ENCODE measurements at places on chromosomes 6 and 20.

GRCh38 chr6:160035241-160035640, 66.4 kb downstream of the IGF2R start:
- DNase-seq, result no peak

DNA sequence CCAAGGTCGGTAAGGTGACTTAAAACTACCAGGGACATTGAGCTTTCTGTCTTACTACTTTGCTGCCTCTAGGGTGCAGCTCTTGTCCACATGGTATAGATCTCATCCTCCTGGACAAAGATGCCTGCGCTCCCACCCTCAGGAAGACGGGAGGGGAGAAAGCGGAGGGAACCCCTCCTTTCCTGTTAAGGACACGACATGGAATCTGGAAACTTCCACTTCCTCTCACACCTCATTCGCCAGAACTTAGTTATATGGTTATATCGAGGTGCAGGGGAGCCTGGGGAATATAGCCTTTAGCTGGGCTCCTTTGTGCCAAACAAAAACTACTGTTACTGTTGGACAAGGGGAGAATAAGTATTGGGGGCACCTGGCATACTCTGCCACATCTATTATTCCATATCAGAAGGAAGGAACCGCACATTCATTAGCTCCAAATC, 224.3 kb upstream of the TSHZ2 start:
- no peak for DNase-seq

DNA sequence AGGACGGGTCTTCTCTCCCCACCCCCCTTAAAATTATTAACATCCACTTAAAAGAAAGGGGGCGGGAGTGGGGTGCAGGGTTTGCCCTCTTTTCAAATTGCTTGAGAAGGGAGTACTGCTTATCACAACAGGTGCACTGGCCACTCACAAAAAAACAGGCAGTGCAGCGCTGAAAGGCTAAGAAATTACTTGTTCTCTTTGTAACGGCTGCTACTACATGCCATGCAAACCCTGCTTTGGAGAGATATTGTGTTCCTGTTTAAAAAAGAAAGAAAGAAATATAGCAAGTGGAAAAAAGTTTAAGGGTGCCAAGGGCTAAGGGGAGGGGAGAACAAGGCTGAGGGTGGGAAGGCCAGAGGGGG, 312.7 kb upstream of the JARID2 start:
- no peak for DNase-seq

GRCh38 chr6:161035182-161035980, 43.8 kb downstream of the MAP3K4 start:
- DNase-seq, result no peak

DNA sequence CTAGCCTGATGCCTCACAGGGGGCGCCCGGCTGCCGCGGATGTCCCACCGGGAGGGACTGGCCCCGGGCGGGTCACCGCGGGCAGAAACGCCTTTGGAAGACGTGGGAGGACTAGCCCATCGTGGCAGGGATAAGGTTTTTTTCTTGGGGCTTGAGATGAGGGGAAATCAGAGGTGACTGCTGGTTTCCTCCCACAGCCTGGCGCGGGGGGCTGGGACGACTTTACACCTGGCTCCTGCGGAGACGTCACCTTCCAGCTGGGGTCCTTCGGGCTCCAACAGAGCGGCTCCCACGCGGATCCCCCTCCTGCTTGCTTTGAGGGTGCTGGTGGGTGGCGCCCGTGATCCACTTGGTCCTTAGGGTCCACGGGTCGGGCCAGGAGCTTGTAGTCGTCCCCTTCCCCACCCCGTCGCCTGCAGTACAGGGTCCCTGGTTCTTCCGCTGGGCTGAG, 11.4 kb downstream of the ULBP3 start:
- no peak for DNase-seq

DNA sequence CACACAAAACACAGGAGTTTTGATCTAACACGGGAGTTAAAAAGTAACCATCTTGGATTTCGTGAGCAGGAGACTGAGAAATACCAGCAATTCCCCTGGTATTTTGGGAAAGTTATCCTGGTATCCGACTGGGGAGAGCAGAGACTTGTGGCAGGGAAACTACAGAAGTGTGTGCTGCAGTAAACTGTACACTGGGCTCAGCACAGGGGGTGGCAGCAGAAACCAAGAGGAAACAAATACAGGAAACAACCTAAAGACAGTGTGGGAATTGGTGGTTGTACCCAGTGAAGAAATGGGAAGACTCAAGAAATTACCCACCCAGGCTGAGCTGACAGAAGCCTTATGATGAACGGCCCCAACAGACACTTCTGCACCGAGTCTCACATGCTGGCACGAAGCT, 109.8 kb downstream of the CHD6 start:
- DNase-seq, result peak; percentile 55

DNA sequence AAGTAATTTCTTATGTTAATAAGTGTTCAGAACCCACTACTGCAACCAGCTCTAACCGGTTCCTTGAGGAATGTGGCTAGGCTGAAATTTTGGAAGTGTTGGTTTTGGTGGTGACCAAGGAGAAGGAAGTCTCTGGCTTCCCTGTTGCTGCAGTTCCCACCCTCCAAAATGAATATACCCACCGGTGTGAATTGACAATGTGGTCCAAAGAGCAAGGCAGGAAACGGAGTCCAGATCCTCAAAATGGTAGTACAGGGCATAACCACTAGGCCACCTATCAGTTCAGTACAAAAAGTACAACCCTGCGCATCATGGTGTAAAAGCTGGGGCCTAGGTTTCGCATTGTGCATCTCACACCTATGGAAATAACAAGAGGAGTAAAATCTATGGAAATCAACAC, 2.8 kb downstream of the ADNP start:
- no peak for DNase-seq

- peak; percentile 34 for DNase-seq
Observed at GRCh38 chr20:33947709-33948295, 45.9 kb upstream of the RALY start.

DNA sequence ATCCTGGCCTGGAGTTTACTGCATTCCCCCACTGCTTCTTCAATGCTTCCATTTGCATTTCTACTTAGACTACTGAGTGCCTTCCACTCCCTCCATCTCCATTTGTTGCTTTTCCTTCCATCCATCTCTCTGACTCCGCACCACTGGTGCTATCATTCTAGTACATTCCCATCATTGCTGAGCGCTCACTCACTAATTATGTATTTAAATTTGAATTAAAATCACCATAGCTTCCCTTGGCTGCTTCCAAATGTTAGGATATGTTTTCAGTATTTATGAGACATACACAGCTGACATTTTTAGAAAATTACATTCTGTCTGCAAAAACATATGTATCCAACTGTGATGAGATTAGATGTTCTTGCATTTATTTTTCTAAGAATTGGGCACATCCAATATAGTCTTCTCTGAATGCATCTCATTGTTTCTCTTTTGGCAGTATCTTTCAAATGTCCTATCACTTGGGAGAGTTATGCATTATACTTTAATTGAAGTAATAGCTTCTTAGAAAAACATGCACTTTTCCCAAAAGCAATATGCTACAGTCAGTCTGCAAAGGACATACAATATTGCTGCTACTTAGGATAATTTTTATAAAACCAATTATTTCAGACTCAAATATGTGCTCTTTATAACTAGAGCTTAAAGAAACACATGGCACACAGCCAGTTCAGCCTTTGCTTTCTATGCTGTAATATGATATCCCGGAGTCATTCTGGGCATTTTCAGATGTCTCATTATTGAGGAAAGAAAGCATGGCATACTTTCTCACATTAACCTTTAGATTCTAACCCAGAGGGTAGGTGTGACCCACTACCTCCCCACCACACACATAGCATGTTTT, 12.1 kb upstream of the COL21A1 start:
- DNase-seq, result no peak

DNA sequence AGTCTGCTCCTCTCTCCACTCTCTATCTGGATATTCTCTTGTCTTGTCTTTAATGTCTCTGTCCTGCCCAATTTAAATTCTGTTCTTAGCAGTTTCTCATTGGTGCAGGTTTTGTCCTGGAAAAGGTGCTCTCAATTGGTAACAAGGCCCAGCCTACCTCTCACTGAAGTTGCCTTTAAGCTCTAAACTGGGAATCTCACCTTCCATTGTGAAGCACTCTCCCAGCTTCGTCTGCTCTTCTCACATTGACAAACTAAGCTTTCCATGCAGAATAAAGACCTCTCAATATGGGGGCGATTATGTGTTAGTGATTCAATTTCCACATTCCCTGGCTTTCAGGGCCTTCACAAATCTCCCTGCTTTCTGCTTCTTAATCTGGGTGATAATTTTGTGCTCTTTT, 1712.2 kb downstream of the GRIK2 start:
- DNase-seq, result no peak

DNA sequence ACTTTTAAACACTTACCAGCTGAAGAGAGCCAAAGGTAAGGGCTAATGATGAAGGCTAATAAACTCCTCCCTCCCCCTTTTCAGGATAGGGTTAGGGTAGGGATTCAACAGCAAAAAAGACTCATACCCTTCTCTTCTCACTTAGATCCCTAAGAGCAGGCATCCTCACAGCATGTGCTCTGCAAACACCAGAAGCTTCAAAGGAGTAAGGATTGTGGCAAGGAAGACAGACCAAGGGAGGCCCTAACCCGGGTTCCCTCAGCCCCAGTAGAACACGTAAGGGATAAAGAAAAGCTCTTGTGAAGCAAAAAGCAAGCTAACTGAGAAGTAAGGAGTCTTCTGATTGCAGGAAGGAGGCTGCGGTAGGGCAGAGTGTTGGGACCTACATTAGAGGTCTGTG, 11.6 kb downstream of the MAP3K7 start:
- no peak for DNase-seq

- DNase-seq, result peak; percentile 87
Observed at GRCh38 chr6:150273457-150274309, 95.1 kb upstream of the IYD start.

DNA sequence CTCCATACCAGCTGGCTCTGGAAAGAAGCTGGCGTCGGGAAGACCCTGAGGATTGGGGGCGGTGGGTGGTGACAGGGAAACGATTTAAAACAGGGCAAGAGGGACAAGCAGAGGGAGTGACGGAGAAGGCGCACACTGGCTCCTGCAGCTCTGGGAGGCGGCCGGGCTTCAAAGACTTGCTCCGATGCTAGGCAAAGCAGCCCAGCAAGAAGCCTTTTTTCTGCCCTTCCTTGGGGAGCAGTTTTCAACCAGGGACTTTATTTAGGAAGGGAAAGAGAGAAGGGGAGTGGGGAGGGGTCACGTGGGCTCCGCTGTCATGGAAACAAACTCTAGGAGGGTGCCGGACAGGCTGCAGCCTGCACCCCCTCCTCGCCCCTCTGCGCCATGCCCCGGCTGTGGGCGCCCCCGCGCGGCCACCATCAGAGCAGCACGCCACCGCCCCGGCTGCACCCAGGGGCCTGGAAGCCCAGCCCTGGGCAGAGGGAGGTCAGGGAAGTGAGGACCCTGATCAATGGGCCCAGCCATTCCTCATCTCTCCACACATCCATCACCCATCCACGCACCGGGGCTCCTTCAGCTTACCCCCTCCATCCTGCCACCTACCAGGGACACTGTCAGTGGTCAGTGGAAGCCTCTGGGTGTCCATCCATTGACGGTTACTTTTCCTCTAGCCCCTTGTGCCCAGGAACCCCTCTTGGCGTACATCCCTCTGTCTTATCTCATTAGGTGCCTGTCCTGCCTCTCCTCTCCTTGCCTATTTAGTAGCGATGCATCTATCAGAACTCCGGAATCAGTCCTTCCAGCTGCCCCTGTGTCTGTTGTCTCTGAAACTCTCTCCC, 66.6 kb upstream of the CCDC167 start:
- peak; percentile 48 for DNase-seq

DNA sequence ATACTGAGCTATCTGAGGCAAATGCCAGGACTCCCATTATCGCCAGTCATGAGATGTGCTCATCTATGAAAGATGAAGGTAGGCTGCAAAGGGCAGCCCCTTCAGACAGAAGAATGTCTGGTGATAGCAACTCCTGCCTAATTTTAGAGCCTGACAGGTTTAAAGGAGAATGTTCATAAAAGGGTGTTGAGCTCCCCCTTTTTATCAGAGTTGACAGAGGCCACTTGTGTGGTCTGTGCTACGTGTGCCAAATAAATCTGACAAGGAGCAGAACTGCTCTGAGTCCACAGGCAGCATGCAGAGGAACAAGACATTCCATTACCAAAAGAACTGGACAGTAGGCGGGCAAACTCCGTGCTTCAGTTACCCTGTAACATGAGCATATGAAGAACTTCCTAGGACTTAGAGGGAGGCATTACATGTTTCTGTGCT, 101.8 kb downstream of the PREP start:
- DNase-seq, result no peak

GRCh38 chr6:76612954-76613353, 540.5 kb upstream of the IMPG1 start:
- no peak for DNase-seq

Data from G401 (cell line).